Activated T-helper 1 cell treated with Interleukin-2 at 50 U/mL for 16 hours (primary cell): ENCODE measurements at places on chromosomes 7 and 10.

DNA sequence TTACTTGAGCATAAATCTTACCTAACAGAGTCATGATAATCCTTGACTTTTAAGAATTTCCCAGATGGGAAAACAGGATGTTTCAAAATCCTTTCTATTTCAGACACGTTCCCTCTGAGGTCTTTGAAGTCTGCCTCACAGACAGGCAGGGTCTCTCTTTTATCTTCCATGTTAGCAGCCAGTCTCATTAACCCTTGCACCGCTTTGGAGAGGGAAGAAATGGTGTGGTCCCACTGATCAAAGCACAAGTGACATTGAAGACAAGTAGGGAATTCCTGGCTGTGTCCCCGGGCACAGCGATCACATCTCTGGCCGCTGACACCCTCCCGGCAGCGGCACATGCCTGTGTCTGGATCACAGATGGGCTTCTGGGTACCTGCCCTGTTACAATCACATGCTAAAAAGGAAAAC lies 52.7 kb upstream of the LAMB1 start:
- no peak for DNase-seq

GRCh38 chr7:131021460-131021859 lies 287.5 kb upstream of the KLF14 start:
- no peak for DNase-seq

GRCh38 chr7:157717211-157718174 lies 380.7 kb downstream of the DNAJB6 start:
- DNase-seq: no peak

- DNase-seq: no peak
Measured at GRCh38 chr10:63376560-63377304, 89.0 kb downstream of the JMJD1C start.
